ENCODE measurements at places on chromosomes 5 and 9.
A peak's percentile ranks its signal among the peaks of the same experiment; 100 is the strongest.

- no peak for DNase-seq
Measured at GRCh38 chr5:134082264-134082992, 32.1 kb upstream of the TCF7 start.

DNA sequence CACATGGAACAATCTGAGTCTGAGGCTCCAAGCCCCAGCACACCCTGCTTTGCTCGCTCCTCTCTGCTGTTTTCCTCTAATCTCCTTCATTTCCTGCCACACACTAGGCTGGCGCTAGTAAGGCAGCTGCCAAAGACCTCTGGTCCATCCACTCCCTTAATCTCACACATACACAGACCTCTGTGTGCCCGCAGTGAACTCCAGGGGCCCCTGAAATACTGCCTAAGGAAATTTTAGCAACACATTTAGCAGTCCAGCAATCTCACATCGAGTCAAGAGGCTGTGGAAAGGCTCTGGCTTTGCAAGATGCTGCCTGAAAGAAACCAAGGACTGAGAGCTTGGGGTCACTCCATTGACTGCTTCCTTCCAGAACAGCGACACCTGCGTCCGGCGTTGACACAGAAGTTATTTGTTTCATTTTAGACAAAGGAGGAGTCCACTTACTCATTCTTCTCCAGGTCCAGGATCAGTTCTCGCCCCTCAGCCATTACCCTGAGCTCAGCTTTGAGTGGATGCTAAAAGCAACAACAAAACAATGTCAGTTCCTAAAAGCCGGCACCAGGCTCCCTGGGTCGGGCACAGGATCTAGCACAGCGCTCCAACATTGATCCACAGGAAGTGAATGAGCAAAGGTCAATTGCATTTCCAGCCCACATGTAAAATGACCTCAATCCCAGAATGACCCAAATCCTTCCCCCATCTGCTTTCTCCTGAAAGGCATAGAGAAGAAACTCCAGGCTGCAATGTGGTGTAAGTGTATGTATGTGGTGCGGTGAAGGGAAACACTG is 11.5 kb downstream of the ADAM19 start:
- no peak for DNase-seq

- peak; percentile 14 for DNase-seq
Measured at GRCh38 chr9:120873512-120873911, 3.5 kb downstream of the PHF19 start.

DNA sequence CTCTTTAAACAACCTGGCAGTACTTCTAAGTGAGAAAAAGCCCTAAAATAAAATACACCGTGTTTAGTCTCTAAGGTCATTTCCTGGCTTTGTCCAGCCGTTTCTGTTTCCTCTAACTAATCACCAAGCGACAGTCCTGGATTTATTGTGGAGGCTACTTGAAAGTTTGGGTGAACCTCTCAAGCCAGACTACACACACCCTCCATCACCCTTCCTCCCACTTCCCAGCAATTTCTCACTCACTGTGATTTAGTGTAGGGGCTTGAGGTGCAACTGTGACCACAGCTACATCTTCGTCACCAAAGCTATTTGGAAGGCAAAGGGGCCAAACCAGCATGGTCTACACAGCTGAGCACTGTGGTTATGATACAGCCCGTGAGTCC is 240.0 kb upstream of the SLC24A2 start:
- no peak for DNase-seq

DNA sequence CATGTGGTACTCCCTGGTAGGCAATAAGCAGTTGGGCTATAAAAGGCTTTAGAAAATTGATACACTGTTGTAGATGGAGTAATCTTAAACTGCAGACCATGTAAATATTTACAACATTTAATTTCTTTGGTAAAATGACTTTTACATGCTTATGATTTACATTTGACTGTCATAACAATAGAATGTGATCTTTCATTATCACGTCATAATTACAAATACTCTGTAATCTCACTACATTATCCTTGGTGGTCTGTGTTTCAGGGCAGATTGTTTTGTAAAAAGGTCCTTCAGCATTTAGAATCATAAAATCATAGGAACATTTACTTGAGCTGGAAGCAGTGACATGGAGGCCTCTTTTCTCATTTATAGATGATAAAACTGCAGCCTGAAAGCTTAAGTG is 73.3 kb upstream of the PRRC1 start:
- DNase-seq: no peak

GRCh38 chr9:133188006-133188842 is 20.8 kb downstream of the OBP2B start:
- no peak for DNase-seq

DNA sequence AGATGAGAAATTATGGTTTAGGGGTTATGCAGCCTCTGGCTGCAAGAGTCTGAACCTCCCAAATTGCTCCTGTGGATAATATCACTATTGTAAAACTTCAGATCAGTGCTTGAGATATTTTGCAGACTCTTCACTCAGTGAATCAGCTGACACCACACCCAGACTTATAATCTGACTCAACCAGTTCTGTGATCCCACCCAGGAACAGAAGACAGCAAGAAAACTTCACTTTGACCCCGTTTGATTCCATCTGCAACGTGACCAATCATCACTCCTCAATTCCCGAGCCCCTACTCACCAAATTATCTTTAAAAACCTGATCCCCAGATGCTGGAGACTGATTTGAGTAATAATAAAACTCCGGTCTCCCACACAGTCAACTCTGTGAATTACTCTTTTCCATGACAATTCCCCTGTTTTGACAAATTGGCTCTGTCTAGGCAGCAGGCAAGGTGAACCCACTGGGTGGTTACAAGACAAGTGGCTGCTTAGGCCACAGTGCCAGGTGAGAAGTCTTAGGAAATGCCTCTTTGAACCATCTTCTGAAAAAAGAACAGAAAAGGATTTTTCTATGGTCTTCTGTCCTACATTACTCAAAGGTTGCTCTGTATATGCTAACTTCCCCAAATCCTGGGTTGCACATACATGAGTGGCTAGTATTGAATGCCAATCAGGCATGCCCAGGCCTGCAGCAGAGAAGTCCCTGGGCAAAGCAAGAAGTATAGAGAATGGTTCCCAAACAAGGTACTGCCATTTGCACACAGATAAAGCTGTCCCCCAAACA is 588.0 kb downstream of the PRELID2 start:
- peak; percentile 40 for DNase-seq

DNA sequence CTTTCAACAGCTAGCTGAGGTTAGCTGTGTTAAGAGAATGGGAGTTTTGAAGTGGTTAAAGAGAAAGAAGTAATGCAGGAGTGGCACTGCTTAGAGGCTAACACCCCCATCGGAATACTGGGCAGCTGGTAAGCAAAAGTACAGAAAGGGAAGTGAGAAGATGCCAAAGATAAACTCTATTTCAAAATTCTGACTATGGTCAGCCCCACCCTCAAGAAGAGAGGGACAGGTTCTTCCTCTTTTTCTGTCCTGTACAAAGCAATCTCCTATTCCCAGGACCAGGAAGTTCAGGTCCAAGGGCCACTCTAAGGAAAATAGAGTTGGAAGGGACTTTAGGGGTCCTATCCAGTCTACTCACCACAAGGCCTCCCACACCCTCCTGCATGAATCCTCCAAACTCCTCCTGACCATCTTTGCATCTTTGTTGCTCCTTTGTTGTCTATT is 45.9 kb upstream of the JAK2 start:
- no peak for DNase-seq

DNA sequence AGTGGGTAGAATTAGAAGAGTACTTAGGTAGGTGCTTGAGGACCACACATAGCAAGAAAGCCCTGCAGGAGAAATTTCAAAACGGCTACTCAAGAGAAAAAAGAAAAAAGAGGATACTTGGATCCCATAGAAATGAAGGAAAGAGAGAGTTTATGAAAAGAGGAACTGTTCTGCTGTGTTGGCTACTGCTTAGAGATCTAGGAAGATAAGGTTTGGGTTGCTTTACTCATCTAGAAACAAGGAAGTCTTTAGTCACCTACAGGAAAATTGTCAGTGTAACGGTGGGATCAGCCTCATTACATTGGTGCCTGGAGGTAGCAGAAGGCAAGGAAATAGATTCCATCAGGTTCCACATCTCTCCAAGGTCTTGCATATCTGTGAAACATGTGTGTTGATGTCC is 14.8 kb upstream of the C5orf46 start:
- DNase-seq: no peak

GRCh38 chr9:5596173-5596572 is 32.7 kb upstream of the RIC1 start:
- no peak for DNase-seq

GRCh38 chr5:81409896-81410295 is 16.0 kb upstream of the ACOT12 start:
- no peak for DNase-seq

DNA sequence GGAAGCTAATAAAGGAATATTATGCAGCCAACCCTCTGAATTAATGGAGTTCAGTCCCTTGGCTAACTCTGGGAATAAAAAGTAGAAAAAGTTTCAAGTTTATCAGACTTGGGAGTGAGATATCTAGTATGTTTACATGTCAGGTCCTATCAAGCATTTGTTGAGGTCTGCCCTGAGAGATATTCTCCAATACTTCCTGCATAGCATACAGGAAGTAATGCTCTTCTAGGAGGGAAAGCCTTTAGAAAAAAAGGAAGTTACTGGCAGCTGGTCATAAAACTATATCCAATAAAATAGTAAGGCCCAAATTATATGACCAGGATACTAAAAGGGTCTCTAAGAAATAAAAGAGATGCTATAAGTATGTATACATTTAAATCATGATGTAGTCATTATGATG is 594.1 kb upstream of the FTMT start:
- no peak for DNase-seq

DNA sequence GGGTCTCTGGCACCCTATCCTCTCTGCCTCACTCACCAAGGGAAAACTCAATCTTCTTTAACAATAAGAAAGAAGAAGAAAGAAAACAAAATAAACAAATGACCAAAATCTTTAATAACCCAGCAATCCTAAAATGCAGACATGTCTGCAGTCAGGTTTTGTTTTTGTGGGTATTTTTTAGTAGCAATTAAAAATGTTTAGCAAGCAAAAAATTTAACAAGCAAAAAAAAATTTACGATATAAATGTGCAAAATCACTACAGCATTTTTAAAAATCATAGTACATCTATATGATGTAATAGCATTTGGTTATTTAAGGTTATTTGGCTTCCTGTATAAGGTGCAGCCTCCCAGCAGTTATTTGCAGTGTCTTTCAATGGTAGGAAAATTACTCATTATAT is 151.3 kb upstream of the MAP3K1 start:
- DNase-seq: no peak

GRCh38 chr5:133531594-133531993 is 80.7 kb downstream of the FSTL4 start:
- no peak for DNase-seq

DNA sequence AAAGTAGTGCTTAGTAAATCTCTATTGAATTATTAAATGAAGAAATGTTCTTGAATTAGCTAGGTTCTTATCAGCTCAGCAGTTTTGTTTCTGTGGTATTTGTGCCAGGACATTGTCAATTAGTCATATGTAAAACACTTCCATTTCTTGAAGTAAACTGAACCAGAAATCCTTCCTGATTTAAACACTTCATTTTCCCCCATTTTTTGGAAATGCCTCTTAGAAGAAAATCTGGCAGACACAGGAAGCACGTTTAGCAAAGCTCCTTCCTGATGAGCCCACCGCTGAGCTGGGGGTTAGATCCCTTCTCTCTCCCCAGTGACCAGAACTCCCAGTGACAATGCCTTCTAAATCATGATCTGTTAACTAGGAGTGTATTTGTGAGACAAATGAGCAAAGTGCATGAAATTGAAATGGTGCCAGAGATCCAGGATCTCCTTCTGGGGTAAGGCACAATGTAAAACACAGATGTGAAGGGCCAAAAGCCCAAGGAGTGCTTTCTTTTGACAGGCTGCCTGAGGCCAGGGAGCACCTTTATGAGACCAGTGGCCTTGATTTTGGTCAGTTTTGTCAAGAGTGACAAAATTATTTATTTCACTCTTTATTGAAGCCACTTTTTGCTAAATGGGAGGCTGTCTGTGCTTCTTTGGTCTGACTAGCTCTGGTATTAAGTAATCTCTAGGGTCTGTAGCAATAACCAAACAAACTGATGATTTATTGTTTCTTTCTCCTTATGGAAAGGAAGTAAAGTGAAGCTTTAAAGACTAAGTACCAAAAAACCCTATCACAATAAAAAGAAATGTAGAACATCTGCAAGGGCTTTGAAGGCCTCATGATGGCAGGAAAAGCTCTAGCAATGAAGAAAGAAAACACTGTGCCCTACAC is 25.5 kb upstream of the RUSC2 start:
- DNase-seq: no peak

- DNase-seq: no peak
Measured at GRCh38 chr5:55896663-55897062, 45.5 kb downstream of the IL31RA start.

DNA sequence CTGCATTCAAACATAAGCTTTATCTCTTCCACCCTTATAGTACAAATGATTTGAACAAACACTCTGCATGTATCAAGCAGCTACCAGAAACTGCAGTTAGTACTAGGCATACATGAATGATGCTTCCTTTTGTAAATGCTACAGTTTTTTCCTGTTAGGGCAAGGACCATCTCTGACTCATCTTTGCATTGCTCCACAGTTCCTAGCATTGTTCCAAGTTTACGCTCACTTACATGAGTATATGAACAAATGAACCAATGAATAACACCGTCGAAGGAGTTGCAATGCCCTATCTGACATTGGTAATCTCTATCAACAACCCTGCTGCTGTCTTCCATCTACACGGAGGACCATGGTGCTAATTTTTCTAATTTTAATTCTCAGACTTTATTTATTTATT is 2.1 kb upstream of the ALDH7A1 start:
- peak; percentile 65 for DNase-seq

DNA sequence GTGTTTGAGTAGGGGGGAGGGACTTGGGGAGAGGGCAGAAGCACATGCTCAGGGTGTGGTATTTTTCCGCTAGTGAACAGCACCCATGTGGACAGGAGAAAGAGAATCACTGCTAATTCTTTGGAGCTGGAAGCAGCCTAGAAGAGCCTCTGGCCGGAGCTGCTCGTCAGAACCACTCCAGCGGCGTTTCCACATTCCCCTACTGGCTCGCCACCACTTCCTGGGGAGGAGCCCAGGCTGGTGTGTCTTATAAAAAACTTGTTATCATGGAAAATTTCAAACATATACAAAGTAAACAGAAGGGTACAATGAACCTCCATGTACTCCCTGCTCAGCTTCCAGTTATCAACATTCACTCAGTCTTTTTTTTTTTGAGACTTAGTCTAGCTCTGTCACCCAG is 26.7 kb downstream of the LHX2 start:
- DNase-seq: no peak

DNA sequence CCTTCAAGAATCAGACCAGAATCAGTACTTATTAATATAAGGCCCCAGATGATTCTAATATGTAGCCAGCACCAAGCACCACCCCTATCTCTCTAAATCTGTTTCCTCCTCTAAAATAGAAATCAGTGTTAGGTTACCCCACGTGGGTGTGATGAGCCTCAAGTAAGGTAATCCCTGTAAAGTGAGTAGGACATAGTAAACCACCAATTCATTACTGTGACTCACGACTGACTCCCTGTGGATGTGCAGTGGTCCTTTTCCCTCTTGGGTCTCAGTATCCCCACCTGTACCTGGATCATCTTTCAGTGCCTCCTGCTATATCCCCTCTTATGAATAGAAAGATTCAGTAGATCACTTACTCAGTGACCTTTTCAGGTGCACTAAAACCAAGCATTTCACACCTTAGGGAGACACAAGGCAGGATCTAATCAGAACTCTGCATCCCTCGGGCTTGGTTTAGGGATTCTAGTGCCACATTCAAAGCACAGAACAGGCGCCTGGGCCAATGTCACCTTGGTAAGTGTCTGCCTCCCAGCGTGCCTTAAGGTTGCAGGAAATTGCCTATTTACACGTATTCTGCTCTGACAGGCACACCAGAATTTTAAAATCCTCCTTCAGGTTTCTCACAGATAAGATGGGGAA is 12.2 kb upstream of the ALDH1B1 start:
- DNase-seq: no peak

- no peak for DNase-seq
Measured at GRCh38 chr9:92721548-92721947, 43.1 kb downstream of the BICD2 start.

All from HS-5 (cell line).